ENCODE measurements at places on chromosomes 13 and 19.

DNA sequence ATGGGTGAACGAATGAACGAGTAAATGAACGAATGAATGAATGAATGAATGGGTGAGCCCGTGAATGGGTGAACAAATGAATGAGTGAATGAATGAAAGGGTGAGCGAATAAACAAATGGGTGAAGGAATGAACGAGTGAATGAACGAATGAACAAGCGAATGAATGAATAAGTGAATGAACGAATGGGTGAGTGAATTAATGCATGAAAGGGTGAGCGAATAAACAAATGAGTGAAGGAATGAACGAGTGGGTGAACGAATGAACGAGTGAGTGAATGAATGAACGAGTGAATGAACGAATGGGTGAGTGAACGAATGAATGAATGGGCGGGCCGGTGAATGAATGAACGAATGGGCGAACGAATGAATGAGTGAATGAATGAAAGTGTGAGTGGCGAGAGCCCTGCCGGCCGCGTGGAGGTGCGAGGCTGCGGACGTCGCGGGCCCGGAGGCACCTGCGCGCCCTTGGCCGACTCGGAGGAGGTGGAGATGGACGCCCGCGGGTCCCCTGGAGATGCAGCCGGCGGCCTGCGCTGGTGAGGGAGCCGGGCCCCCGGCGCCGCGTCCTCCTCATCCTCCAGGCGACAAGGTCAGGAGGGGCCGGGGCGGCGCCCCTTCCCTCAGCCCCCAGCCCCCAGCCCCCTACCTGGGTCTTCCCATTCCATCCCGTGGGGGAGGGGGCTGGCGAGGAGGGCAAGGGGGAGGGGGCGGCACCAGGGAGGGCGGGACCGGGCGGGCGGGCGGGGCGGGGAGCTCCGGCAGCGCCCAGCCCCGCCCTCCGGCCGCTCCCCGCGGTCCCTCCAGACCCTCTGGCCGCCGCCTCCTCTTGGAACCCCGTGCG, 15.4 kb downstream of the ANKRD24 start:
- DNase-seq = no peak

GRCh38 chr13:72317346-72318109, 409.9 kb downstream of the MZT1 start:
- no peak for DNase-seq

- no peak for DNase-seq
These were observed 35.9 kb upstream of the IGFL1 start for GRCh38 chr19:46193678-46194077.

DNA sequence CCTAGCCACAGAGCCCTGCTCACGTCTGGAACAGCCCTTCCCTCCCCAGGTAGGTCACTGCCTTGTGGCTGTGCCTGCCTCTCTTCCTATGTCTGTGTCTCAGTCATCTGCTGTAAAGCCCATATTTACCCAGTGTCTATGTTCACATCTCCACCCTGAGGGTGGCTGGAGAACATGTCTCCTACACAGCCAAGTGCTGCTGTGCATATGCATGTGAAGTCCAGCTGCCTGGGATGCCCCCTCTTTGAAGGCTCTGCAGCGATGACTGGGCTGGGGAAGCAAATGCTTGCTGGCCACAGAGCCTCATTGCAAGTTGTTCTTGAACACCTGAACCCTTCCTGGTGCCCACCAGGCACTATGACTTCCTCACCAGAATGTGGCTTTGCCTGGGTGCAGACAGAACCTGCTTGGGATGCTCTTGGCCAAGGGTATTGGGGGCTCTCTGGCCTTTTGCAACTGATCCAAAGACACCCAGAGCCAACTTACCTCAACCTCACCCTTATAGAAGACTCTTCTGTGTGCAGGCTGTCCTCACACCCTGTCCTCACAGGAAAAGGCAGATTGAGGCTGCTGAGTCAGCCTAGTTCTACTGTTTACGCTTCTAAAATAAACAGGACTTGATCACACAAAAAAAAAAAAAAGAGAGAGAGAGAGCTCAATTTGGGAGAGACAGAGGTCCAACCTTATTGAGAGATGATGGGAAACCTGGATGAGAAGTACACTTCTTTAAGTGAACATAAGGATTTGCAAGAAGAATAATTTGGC, 26.5 kb downstream of the MRPL57 start:
- DNase-seq = no peak

- DNase-seq = no peak
These were observed 324.4 kb downstream of the LMO7 start for GRCh38 chr13:75960538-75960994.

GRCh38 chr13:42594481-42595252, 20.7 kb downstream of the TNFSF11 start:
- no peak for DNase-seq

- DNase-seq = no peak
These were observed 381.0 kb downstream of the TSHZ3 start for GRCh38 chr19:30968210-30968609.

GRCh38 chr13:42720113-42720857, 61.1 kb upstream of the FAM216B start:
- no peak for DNase-seq

DNA sequence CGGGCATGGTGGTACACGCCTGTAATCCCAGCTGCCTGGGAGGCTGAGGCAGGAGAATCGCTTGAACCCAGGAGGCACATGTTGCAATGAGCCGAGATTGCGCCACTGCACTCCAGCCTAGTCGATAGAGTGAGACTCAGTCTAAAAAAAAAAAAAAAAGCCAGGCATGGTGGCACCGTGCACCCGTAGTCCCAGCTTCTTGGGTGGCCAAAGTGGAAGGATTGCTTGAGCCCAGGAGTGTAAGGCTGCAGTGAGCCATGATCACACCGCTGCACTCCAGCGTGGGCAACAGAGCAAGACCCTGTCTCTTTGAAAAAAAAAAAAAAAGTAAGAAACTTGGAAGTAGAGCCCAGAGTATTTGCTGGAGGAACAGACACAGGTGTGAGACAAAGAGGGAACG, 27.7 kb downstream of the CCDC8 start:
- peak; percentile 28 for DNase-seq

DNA sequence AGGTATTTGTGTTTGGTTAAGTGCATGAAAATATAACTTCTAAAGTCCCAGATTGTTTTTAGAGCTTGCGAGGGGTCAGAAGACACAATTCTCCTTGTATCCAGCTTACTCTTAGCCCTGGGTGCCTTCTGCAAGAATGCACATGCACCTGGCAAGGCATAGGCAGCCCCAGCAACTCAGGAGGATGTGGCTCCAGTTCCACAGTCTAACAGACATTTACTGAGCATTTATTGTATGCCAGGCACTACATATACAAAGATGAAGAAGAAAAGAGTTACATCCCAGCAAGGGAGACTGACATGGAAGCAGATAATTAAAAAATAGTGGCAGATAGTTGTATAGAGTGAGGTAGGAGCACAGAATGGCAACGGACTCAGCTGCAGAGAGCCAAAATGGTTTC, 101.1 kb upstream of the FRY start:
- DNase-seq = no peak

- no peak for DNase-seq
These were observed 103.8 kb downstream of the TNFRSF19 start for GRCh38 chr13:23673867-23674605.

DNA sequence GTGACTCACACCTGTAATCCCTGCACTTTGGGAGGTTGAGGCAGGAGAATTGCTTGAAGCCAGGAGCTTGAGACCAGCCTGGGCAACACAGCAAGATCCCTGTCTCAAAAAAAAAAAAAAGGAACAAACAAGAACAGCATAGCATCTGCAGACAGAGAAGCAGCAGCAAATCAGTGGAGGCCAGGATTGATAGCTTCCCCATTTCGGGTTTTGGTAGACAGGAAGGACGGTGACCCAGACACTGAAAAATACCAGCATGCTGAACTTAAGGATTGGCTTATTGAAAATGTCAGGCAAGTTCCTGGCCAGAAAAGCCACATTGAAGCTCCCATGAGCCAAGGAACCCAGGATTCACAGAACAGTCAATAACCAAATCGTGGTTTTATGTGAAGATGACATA, 3.0 kb downstream of the ZNF490 start:
- DNase-seq = no peak

GRCh38 chr19:37951816-37952210, 44.8 kb downstream of the SIPA1L3 start:
- no peak for DNase-seq

DNA sequence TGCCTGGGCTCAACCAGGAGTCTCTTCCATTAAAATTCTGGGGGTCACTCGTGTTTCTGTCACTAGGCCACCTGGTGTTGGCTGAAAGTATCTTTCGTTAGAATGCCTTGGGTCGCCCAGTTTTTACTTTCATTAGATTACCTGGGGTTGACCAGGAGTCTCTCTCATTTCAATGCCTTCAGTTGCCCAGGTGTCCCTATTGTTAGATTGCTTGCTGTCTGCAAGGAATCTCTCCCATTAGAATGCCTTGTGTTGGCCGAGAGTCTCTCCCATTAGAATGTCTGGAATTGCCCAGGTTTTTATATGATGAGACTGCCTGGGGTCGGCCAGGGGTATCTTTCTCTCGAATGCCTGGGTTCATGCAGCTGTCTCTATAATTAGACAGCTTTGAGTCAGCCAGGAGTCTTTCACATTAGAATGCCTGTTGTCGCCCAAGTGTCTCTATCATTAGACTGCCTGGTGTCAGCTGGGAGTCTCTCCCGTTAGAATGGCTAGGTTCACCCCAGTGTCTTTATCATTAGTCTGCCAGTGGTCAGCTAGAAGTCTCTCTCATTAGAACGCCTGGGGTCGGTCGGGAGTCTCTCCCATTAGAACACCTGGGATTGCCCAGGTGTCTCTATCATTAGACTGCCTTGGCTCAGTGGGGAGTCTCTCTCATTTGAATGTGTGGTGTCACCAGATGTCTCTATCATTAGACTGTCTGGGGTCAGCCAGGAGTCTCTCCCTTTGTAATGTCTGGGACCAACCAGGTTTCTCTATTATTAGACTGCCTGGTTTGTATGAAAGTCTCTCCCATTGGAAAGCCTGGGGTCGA, 1446.8 kb downstream of the UQCRFS1 start:
- DNase-seq = peak; percentile 31

- no peak for DNase-seq
These were observed 63.7 kb upstream of the ZDHHC20 start for GRCh38 chr13:21522847-21523246.

- no peak for DNase-seq
These were observed 284.9 kb downstream of the KLF12 start for GRCh38 chr13:73849292-73849691.

DNA sequence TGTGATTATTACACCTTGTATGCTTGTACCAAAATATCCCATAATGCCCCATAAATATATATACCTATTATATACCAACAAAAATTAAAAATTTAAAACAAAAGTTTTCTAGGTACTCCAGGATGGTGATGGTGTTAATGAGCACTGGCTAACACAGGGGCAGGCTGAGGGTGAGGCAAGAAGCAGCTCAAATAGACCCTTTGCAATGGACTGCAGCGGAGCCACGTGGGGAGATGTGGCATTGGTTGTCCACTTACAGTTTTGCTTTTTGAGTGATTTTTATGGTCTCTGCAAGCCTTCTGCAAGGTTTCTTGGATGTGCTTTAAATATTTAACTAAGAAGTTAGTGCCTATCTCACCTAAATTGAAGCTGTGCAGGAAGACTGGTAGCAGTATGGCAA, 132.9 kb downstream of the RAP2A start:
- DNase-seq = no peak

DNA sequence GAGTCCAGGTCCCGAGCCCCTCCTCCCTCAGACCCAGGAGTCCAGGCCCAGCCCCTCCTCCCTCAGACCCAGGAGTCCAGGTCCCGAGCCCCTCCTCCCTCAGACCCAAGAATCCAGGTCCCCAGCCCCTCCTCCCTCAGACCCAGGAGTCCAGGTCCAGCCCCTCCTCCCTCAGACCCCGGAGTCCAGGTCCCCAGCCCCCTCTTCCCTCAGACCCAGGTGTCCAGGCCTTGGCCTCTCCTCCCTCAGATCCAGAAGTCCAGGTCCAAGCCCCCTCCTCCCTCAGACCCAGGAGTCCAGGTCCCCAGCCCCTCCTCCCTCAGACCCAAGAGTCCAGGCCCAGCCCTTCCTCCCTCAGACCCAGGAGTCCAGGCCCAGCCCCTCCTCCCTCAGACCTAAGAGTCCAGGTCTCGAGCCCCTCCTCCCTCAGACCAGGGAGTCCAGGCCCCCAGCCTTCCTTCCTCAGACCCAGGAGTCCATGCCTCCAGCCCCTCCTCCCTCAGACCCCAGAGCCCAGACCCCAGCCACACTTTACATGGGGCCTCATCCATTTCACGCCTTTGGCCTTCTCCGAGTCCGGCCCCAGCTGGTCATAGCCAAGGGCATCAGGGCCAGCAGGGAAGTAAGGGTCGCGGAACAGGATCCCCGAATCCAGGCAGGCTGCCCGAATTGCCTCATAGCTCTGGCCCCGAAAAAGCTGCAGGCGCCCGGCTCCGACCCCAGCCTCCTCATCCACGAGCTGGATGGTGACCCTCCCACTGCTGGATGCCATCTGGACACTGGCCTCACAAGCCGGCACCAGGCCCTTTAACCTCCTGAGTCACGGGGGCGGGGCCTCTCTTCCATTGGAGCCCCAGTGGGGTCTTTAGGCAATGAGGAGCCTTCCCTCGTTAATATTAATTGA, 628 bp downstream of the CAPN12 start:
- no peak for DNase-seq

- no peak for DNase-seq
These were observed 15.1 kb downstream of the SMG9 start for GRCh38 chr19:43739439-43740235.

DNA sequence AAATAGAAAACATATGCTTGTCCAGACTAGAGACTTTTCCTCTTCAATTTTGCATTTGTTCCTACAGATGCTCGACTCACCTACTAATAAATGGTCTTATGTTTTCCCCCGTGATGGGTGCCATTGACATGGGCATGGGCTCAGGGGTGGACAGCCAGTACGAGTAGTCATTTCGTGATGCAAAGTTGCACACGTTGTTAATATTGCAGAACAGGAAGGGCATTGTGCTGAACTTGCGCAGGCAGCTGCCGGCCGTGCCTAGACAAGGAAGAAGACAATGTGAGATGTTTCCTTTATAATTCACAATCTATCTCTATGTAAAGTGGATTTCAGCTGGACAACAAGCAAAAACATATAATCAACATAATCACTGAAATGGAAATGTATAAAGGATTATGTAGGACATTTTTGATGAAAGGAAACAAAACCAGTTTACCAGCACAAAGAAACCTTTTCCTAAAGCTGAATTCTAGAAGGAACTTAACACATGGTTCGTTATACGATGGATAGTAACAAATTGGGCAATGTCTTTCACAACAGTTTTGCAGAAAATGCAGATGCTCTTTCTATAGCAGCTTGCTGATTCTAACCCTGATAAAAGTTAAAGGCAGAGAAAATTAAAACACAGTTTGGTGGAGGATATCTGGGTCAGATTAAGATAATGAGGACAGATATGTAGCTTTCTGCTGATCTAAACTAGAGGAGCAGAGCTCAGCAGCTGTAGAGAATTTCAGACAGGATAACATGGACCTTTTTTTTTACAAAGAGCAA, 145.7 kb downstream of the COL4A1 start:
- no peak for DNase-seq

Measured in coronary artery (tissue), 2 donors.